Jurkat, Clone E6-1 (cell line): ENCODE measurements at places on chromosomes 2 and 18.

GRCh38 chr2:71576541-71576940, 123.2 kb downstream of the DYSF start:
- no peak for DNase-seq

- no peak for DNase-seq
Observed at GRCh38 chr2:47221039-47221438, 65.9 kb upstream of the STPG4 start.

GRCh38 chr2:23757686-23758433, 169.1 kb downstream of the ATAD2B start:
- no peak for DNase-seq

- DNase-seq = no peak
Observed at GRCh38 chr2:18356676-18357075, 203.8 kb downstream of the RDH14 start.

DNA sequence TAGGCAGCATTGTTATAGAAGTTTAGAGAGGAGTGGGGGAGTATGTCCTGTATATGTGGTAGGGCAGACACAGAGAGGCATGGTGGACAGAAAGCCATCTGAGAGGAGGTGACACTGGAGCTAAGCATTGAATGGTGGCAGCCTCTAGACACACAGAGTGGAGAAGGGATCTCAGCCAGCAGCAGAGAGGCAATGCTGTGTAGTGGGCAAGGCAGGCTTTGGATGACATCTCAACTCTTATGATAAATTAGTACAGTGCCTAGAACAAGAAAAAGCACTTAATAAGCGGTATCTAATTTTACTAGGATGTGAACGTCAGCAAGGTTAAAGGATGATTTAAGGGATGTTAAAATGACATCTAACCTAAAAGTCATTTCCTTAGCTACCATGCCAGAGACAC, 22.5 kb upstream of the CERS6 start:
- DNase-seq = no peak

- DNase-seq = no peak
Observed at GRCh38 chr2:71263386-71263785, 36.5 kb upstream of the PAIP2B start.

GRCh38 chr2:133841900-133842299, 273.6 kb upstream of the NCKAP5 start:
- DNase-seq = no peak

- DNase-seq = no peak
Observed at GRCh38 chr18:44758861-44759631, 78.4 kb downstream of the SETBP1 start.

GRCh38 chr2:227661025-227661649, 5.5 kb upstream of the SCYGR5 start:
- DNase-seq = no peak

- DNase-seq = no peak
Observed at GRCh38 chr2:168469281-168469988, 13.4 kb downstream of the CERS6 start.

DNA sequence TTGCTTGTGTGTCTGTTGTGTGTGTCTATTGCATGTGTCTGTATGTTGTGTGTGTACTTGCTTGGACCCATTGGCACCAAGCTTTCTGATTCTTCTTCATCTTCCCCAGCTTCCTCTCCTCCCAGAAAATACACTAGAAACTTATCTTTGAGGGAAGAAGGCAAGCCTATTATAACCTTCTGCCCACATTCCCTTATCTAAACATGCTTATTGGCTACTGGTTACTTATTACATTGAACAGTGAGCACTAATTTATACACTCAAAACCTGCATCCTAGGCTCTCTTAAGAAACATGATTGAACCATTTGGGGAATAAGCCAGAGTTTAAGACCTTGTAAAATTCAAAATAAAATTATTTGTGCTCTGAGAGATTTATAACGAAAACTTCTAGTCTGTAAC, 26.5 kb downstream of the SLC9A4 start:
- DNase-seq = no peak

DNA sequence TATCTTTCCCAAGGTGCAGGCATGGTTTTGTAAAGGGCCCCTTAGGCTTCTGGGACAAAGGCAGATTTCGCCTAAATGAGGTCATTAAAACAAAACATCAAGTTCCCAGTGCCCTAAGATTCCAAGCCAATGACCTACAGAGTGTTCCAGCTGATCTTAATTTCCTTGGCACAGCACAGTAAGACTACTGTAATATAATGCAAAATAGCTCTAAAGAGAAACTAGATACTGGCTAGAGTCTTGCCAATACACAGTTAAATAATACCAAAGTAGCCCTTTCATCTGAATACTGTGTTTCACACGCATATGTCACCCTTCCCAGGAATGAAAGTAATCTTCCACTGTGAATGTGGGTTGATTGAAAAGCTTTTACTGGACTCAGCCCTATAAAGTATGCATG, 14.7 kb downstream of the GRB14 start:
- no peak for DNase-seq

DNA sequence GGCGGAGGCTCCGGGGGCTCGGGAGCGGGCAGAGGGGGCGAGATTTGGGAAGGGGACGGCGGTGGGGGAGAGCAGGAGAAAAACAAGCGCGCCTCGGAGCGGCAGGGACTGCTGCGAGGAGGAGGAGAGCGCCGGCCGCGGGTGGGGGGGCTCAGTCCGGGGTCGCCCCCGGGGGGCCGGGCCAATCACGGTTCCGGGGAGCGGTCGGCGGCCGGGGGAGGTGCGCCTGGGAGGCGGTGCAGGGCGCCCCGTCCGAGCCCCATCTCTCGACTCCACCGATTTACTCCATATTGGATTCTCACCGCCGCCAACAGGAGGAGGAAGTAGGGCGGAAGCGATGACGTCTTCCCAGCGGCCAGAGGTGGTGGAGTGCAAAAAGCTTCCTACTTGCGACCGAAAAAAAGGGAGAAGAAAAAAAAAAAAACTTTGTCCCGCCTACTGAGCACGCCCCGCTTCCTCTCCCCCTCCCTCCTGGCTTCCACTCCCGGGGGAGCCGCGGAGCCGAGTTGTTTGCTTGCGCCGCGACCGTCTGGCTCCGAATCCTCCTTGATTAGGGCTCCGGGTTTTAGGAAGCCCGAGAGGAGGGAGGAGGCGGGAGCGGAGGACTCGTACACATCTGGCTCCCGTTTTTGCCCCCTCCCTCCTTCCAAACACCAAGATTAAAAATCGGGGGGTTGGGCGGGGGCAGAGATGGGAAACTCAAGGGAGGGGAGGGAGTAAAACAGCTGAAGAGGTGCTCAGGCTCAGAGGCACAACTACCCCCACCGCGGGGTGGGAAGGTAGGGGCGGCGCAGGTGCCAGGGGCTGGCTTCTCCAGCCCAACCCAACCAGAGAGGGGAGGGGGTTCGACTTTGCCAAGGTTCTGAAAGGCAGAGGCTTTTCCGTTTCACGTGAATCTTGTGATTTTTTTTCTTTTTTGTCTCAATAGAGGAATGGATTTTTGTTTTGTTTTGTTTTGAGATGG, at the start of gene SPRED2:
TSS of gene SPRED2 (minus strand) at position 373 of the 964 bp plus-strand sequence. CDS start 612 bp downstream, outside the sequence.
- peak; percentile 96 for DNase-seq

- peak; percentile 11 for DNase-seq
Observed at GRCh38 chr2:206981739-206982340, 42.5 kb downstream of the CPO start.

- no peak for DNase-seq
Observed at GRCh38 chr2:196927376-196928225, 1.1 kb upstream of the PGAP1 start.

DNA sequence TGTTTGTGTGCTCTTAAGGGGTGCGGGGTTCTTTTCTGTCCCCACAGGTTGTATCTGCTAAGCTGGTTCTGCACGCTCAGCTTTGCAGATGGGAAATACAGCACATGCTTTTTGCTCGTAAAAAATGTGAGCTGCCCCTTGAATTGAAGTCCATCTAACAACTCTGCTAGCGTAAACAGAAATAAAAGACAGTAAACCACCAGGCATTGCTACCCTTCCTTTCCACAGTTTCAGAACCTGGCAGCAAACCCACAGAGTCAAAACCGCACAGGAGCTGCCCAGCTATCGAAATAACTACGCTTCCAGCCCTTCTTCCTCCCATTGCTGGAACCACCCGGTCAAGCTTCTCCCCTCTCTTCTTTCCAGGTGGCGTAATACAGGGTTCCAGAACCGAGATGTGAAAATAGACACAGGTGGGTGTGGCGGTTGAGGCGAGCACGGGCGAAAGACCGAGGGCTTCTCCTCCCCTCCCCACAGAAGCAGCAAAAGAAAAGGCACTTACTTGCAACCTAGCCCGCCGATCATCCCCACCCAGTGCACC, 479 bp downstream of the SCN9A start:
- DNase-seq = no peak

- no peak for DNase-seq
Observed at GRCh38 chr2:241136191-241136590, 13.1 kb downstream of the PASK start.

- peak; percentile 78 for DNase-seq
Observed at GRCh38 chr18:47175898-47176575, at the start of gene IER3IP1. IER3IP1 (minus strand) TSS chr18:47176364; CDS start chr18:47176277, 87 bp downstream.

GRCh38 chr2:45153121-45153520, 143.9 kb upstream of the SIX2 start:
- no peak for DNase-seq

DNA sequence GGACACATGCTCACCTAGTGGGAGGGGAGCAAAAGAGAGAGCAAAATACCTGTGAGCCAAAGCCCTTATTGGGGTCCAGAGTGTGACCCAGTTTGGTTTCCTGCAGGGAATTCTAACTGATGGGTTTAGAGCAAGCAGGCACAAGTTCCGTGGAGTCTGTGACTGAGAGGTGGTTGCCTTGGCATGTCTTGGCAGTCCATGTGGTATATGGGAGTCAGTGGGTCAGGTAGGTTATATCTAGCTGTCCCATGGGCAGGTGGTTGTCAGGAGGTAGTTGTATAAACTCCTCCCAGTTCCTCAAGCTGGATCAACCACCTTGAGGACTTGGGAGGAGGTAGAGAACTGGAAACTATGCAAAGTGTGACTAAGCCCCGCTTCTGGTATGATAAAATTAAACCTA, 452.8 kb upstream of the VWC2L start:
- DNase-seq = no peak

GRCh38 chr2:119826370-119826961, 66.7 kb downstream of the PTPN4 start:
- peak; percentile 17 for DNase-seq

- no peak for DNase-seq
Observed at GRCh38 chr2:66059332-66059731, 375.6 kb upstream of the MEIS1 start.

DNA sequence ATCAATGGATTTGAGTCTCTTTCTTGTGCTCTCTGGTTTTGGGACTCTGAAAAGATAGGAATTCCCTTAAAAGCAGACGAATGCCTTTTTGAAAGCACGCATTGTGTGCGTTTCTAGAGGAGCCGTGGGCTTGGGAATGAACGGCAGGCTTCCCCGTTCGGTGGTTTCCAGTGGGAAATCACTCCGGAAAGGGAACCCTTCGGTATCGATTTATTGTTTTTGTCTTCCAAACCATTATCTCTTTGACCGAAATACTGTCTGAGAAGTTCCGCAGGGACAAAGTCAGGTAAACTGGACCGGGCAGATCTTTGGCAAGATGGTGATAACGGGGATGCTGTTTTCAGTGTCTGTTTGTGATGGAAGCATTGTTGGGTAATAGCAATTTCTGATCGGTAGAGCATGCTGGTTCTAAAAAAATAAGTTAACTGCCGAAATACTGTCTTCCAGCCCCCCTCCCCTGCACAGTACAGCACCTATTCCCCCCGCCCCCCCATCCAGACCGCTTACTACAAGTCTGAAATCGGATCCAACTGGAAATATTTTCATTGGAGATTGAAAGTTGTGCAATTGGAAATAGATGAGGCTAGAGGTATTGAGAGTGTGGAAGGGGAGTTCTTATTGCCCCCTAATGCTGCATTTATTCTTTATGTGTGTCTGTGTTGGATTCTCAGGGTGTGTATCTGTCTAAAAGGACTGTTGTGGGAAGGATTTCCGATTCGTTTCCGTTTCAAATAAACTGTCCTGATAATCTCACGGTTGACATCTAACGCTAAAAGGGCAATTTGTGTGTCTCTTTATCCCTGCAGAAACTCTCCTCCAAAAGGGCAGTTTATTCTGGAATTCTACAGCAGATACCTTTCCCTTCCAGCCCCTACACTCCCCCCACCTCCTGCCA, 635 bp downstream of the SETBP1 start:
- no peak for DNase-seq

GRCh38 chr2:160295519-160296207, 95.6 kb upstream of the ITGB6 start:
- peak; percentile 43 for DNase-seq

DNA sequence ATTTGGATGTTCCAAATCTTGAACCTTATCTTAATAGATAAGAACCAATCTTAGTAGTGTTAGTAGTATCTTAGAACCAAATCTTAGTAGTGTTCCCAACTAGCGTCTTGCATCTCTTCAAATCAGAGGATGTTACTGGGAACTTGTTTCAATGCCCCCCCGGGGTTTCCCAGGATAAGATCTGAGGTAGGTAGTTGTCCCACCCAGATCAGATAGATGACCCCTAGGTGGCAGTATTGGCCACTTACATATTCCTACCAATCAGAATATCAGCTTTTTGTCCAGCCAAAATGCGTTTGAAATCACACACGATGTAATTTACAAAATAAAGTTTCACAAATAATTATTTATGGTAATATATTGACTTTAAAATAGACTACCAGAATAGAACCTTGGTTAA, 314.8 kb downstream of the MBD2 start:
- DNase-seq = peak; percentile 46

DNA sequence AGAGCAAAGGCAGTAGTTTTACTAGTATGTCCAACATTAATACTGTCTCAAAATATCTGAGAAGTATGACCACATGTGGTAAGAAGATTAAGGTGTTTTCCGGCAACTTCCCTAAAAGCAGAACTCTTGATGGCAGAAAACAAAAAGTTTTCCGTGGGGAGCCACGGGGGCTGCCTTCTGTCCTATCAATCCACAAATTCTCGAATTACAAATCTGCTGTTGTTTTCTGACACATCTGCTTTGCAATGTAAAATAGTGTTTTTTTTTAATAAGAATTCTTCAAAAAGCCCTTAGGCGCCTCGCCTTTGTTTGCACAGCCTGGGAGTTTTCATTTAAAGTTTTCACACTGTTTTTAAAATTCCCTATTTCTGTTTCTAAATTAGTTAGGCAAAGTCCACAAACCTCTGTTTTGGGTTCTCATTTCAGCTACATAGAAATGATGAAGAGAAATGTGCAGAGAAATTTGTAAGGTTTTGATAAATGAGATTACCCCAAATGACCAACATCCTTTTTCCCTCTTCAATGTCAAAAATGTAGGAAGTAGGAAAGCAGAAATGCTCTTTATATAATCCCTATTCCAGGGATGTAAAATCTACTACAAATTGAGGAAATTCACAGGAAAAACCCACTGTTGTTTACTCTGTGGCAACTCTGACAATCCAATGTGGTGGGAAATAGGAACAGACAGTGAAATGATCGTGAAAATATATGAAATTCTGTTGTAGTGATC, 385.8 kb downstream of the ZEB2 start:
- DNase-seq = no peak
